ENCODE measurements at places on chromosomes 7 and 10.

- DNase-seq = no peak
Measured at GRCh38 chr10:71302874-71303568, 16.0 kb upstream of the SLC29A3 start.

GRCh38 chr10:132094581-132095234 lies 29.0 kb downstream of the JAKMIP3 start:
- DNase-seq = no peak

DNA sequence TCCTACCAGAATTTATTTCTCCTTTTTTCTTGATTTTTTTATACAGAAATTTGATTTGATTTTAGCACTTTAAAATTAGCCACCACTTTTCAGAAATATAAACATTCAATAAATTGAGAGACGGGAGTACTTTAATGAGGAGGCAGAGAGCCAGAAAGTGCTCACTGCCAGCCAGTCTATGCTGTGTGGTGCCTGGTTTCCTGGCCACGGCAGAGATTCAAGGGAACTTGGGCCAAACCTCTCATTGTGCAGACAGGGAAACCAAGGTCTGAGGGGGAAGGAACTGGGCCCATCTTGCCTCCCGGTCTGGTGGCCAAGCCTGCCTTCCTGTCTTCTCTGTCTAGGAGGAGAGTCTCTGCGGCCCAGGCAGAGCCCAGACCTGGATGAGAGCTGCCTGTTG lies 25.9 kb downstream of the ADAMTS14 start:
- DNase-seq = no peak

DNA sequence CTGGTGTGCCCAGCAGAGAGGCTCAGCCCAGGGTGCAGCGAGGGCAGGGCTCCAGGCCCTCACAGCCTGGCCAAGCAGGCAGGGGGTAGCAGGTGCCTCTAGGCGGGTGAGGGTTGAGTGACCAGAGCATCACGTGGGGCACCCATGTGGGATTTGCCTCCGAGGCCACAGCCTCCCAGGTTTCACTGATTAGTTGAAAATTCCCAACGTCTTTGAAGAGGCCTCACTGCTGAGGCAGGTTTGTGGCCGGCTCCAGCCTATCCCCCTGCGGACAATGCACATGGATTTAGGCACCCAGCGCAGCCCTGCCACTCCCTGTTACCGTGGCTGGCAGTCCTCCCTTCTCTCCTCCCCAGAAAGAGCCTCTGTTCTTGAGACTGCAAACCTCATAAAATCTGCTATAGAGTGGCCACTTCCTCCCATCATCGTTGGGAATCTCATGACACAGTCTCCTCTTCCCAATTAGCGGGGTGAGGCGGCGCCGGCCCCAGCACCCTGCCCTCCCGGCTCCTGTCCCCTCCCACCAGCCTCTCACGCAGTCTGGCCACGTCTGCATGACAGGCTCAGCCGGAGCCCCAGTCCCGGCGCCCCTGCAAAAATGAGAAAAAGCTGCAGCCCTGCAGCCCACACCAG lies 10.8 kb downstream of the MYL10 start:
- no peak for DNase-seq

GRCh38 chr7:76260171-76260703 lies 42.2 kb upstream of the HSPB1 start:
- peak; percentile 63 for DNase-seq

GRCh38 chr7:139916717-139917395 lies 87.8 kb downstream of the TBXAS1 start:
- no peak for DNase-seq

- DNase-seq = no peak
Measured at GRCh38 chr10:123462756-123463155, 203.4 kb upstream of the GPR26 start.

DNA sequence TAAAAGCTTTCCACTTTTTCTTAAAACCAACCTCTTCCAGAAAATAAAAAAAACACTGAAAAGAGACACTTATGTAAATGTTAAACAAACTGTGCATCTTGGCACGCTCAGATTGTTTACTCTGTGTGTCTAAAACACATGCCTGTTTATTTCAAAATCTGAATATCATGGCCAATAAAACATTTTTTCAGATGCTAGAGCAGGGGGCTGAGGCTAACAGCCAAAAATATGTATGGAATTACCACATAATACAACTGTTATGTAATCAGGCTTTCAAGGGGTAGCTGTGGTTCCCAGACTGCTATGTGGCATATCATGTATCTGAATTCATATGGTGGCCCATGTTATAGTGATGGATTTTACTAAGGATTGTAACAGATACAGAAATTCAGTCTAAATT lies 130.4 kb downstream of the HIBADH start:
- DNase-seq = no peak

- no peak for DNase-seq
Measured at GRCh38 chr7:156559001-156559400, 81.6 kb upstream of the RNF32 start.

DNA sequence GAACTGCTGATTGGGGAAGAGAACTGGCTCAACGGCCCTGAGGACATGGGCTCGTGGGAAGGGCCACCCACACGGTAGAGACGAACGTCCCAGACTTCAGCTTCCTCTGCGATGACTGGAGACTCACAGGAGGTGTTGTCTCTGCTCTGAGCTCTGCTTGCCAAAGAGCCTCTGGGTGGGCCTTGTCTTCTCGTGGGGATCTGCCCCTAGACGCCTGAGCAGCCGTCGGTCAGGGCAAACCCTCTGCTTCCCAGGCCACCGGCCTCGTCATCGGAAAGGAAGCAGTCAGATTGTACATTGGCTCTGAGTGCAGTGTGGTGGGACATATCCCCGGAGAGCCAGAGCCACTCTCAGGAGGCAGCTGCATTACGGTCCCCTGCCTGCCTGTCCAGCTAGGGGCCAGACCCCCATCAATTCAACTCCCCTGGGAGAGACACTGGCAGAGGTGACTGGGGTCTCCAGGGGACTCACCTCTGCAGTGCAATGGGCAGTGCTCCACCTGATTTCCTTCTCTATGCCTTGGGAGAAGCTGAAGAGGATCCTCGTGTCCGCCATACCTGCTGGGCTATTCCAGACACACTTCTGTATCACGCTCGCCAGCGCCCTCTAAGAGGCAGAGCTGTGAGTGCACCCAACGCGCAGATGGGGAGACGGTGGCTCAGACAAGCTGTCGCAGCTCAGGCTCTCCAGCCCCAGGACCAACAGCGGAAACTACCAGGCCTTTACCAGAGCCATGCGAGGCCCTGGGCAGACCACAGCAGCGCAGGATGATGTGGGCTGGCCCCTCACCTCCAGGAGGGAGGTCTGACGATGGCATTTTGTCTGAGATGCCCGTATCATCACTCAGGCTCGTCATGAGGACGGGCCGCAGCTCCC lies 227.4 kb downstream of the TCERG1L start:
- no peak for DNase-seq

DNA sequence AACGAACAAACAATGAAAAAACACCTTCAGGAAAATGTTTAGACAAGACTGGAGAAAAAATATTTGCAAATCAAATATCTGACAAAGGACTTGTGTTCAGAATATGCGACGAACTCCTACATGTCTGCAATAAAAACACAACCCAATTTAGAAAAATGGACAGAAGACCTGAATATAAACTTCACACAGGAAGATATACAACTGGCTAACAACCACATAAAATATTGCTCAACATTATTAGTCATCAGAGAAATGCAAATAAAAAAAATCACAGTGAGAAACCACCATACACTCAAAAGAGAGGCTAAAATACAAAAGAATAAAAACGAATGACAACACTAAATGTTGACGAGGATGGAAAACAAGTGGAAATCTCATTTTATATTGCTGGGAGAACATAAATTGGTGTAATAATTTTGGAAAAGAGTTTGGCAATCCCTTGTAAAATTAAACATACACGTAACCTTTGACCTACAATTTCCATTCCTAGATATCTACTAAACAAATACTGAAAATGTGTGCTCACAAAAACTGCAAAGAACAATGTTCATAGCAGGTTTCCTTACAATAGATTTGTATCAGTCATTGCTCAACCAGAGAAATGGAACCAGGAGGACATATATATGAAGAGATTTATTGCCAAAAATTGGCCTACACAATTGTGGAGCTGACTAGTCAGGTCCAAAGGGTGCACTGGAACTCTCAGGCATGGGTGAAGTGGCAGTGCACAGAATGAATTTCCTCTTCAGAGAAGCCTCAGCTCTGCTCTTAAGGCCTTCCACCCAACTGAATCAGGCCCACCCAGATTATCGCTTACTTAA lies 82.9 kb upstream of the OGDHL start:
- no peak for DNase-seq

- no peak for DNase-seq
Measured at GRCh38 chr10:86164174-86164774, 202.3 kb downstream of the GRID1 start.

DNA sequence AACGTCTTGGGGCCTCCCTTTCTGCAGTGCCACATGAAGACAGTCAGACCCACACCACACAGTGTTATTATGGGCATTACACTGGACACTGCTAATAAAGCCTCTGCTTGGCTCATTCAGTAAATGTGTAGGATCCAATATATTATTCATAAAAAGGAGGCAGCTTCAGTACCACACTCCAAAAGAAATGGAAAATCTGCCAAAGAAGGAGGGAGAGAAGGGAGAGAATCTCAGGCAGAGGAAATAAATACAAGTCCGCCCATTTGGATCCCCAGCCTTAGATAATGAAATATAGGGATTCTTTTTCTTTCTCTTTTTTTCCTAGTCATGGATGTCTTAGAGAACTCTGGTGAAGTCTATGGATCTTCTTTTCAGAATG lies 162.2 kb downstream of the ELMO1 start:
- DNase-seq = no peak

- DNase-seq = no peak
Measured at GRCh38 chr7:2008101-2008935, 224.4 kb downstream of the MAD1L1 start.

DNA sequence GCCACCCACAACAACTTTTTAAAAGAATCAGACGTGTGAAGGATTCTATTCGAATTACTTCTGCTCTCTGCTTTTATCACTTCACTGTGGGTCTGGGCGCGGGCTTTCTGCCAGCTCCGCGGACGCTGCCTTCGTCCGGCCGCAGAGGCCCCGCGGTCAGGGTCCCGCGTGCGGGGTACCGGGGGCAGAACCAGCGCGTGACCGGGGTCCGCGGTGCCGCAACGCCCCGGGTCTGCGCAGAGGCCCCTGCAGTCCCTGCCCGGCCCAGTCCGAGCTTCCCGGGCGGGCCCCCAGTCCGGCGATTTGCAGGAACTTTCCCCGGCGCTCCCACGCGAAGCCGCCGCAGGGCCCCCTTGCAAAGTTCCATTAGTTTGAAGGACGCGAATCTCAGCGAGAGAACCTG lies 461 bp upstream of the HTRA1 start:
- no peak for DNase-seq

DNA sequence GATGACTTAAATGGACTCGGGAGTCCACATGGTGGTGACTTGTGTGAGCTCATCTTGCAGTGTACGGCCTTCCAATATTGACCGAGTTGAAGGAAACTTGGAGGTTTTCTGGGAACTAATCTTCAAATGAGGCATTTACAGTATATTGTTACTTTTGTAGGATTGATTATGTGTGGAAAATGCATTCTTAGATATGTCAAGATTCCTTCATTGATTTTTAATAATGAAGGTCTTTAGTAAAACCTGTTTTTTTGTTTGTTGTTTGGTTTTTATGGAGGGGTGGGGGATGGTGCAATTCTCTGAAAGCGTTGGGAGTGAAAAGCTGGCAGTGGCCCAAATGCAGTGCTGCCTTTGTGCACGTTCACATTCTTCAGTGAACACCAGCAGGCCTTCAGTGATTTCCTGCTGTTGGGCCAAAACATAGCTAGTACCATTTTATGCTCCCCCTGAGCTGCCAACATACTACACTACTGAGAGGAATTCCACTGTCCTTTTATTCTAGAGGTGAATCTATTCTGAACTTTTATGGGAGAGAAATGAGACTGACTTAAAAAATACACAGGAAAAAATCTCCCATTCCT lies 50.4 kb downstream of the CCNY start:
- DNase-seq = no peak

DNA sequence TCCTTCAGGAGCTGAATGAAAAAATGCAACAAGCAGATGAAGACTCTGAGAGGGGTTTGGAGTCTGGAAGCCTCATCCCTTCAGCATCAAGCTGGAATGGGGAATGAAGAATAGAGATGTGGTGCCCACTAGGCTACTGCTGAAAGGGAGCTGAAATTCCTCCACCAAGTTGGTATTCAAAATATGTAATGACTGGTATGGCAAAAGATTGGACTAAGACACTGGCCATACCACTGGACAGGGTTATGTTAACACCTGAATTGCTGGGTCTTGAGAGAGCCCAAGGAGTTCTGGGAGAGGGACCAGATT lies 5.4 kb downstream of the IFIT2 start:
- no peak for DNase-seq

DNA sequence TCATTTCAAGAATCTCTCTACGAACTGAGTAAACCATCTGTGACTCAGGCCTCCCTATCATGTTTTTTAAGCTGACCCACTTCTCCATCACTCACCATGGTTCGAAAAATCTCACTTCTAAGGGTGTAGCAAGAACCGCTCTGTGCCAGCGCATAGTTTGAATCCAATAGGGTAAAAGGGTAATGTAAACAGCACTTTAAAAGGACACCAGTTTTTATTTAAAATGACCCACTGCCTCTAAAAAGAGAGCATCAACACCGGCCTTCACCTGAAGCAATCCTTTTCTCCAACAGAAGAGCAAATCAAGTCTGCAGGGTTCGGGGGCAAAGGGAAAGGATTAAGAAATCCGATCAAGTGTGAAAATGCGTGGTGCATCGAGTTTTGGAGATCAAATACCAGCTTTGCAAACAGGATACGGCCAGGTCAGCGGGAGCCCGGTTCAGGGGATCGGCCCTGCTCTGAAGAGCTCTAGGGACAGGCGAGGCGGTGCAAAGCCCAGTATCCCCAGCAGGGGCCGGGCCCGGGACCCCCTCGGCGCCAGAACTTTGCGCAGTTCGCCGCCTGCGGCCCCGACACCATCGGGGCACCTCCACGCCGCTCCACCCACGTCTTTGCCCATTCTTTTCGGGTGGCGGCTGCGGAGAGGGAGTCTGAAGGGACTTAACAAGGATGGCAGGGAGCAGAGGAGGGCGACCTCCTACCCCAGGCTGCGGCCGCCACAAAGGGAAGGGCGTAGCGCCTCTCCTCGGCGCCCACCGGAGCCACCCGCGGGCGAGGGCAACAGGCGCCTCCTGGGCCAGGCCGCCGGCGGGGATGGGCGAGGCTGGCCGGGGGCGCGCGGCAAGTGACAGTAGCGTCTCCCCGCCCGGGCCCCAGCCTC lies 842 bp downstream of the NMT2 start:
- peak; percentile 66 for DNase-seq

GRCh38 chr7:26199301-26200037 lies 1.1 kb downstream of the HNRNPA2B1 start:
- peak; percentile 78 for DNase-seq

DNA sequence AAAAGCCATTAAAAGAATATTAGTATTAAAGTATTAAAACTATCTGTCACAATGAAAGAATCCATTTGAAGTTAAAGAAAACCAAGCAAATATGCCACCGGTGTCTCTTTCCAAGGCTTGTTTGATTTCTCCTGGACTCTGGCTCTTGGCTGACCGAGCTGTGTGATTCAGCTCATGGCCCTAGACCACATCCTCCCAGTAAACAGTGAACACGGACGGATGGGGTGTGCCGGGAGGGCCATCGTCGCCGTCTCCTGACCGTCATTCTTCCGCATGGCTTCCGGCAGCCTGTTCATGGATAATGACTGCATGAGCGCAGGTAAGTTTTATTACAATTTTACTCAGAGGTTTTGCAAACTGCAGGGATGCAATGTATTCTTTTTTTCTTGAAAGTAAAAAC lies 218.5 kb downstream of the DNAJB6 start:
- no peak for DNase-seq

Measured in testis (tissue), 5 donors.